CD4-positive, alpha-beta T cell treated with Interleukin-2 at 100 ng/mL for 4 hours (primary cell): ENCODE measurements at places on chromosomes 5 and 9.

GRCh38 chr5:16970260-16970659, 34.2 kb upstream of the MYO10 start:
- DNase-seq, result no peak

DNA sequence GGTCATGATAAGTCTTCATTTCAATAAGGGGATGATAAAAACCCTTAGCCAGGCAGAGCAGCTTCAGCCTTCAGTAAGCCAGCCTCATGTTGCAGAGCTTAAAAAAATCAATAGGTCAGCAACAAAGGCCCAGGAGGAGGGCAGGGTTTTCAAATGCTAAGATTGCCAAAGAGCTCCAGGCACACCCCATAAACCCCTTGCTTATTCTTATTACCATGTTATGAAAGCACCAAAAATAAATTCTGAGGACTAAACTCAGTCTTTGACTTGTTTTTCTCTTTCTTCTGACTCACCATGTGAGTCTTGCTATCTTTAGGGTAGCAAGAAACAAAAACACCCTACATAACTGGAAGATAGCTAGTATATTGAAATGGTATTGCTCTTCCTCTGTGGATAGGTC, 317.1 kb downstream of the KCTD16 start:
- DNase-seq, result no peak

DNA sequence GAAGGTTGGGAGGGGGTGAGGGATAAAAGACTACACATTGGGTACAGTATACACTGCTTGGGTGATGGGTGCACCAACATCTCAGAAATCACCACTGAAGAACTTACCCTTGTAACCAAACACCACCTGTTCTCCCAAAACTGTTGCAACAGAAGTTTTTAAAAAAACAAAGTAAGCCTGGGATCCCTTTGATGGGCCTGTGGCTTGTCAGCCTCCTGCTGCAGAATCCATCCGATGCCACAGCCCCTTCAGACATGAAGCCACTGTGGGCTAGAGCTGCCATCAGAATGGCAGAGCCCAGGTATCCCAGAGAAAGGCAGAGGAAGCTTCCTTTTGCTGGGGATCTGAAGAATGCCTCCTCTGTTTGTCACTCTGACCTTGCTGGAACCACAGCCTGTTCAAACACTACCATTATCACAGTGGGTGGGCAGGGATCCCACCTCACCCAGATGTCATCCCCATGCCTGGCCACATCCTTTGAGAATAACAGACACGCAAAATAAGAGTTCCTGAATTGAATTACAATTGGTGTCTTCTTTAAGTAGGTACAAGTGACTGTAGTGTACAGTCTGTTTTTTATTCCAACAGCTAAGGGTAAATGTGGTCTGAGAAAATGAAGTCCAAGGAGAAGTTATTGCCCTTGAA, 78.1 kb upstream of the DIRAS2 start:
- DNase-seq, result no peak

- DNase-seq, result no peak
Observed at GRCh38 chr5:140926443-140927227, 536 bp downstream of the PCDHAC1 start.

DNA sequence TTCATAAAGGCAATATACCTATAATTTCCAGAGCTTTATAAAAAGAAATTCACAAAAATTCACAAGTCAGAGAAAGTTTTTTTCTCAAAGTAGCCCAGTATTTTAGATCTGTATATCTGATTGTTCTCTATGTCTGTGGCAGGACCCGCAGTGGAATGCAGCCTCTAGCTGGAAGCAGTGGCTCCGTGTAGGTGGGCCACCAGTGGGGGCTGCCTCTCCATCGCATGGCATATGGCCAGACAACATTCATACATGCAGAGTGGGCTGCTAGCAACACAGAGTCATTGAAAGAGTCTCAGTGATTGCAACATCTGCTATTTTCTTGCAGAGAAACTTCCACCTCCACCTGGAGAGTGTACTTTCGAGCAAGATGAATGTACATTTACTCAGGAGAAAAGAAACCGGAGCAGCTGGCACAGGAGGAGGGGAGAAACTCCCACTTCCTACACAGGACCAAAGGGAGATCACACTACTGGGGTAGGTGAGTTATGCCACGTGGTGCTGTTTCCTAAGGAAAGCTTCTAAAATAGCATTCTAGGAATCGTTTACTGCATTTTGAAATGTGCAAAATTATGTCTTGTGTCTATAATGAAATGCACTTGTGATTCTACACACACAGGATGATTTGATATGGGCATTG, 88.5 kb upstream of the SMC5 start:
- no peak for DNase-seq

DNA sequence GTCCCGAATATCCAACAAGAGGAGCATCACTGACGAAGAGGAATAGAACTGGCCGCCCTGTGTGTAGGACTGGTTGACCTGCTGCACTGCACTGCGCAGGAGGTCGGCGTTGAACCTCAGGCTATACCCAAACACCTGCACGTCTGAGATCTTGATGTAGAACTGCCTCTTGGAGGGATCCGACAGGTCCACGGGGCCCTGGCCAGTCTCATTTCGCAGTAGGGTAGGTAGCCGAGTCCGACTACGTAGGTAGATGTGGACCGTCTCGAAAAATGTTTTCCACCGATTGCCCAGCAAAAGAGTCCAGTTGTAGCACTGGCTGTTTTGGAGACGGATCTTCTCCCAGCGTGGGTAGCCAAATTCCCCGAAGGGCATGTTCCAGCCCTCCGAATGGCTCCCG, 202.0 kb downstream of the BRINP1 start:
- no peak for DNase-seq

- DNase-seq, result no peak
Observed at GRCh38 chr5:94832685-94833084, 214.2 kb downstream of the SLF1 start.

GRCh38 chr5:135114759-135115158, 80.7 kb upstream of the PITX1 start:
- DNase-seq, result no peak

DNA sequence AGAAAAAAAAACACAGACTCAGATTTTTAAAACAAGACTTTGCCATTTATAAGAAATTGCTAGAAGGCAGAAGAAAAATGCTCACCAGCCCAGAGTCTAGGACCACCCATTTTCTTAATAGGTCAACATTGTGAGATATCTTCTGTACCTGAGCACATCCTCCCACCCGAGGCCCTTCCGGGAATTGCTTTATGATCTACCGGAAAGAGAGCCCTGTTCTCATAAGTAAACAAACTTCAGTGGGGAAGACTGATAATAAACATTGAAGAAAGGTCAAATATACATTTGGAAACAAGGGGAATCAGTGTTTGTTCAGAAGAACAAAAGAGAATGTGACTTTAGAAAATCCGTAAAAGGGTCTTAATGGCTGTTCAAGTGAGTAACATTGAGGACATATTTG, 44.4 kb downstream of the PRKACG start:
- no peak for DNase-seq

- DNase-seq, result no peak
Observed at GRCh38 chr9:112689161-112689740, 28.7 kb downstream of the INIP start.

DNA sequence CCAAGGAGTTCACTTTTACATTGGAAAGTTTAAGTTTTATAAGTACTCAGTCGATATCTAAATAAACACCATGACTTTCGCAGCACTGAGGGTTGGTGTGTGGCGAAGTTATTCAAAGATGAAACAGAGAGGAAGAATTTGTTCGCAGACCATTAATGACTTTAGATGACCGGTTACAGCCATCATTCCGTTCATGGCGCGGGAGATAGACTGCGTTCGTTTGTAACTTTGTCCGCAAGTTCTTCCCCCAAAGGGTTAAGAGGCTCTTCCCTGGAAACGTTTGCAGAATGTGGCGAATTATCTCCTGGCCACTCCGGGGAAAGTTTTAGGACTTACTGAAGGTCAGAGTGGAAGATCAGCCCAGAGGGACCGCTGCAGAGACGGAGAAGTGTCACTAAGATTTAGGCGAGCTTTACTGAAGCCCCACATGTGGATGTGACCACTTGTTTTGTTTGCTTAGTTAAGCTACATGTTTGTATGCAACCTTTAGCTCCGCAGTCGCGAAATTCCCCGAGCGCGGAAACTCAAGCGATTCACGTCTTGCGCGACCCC, 2.2 kb upstream of the FOXD1 start:
- DNase-seq, result no peak

GRCh38 chr5:139446956-139447779, 7.8 kb upstream of the DNAJC18 start:
- DNase-seq, result no peak

- DNase-seq, result no peak
Observed at GRCh38 chr9:134316449-134317160, 9.7 kb upstream of the RXRA start.

GRCh38 chr5:169719360-169720314, 82.6 kb downstream of the DOCK2 start:
- DNase-seq, result no peak

- DNase-seq, result no peak
Observed at GRCh38 chr9:92524881-92525280, 10.9 kb downstream of the ECM2 start.

DNA sequence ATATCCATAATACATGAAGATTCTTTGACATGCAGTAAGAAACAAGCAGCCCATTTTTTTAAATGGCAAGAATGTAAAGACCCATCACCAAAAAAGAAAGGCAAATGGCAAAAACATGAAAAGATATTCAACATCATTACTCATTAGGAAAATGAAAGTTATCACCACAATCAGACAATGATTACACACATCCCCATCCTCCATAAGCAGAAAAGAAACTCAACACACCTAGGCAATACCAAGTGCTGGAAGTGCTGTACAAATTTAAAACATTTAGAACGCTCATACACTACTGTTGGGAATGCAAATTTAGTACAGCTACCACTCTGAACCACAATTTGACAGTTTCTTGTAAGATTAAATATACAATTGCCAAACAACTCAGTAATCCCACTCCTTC, 466.7 kb downstream of the ACTL7B start:
- no peak for DNase-seq

- no peak for DNase-seq
Observed at GRCh38 chr9:121559183-121559582, 59.5 kb upstream of the GGTA1 start.

GRCh38 chr5:116371935-116372334, 202.7 kb downstream of the SEMA6A start:
- no peak for DNase-seq

GRCh38 chr9:114538241-114538640, 33.0 kb upstream of the WHRN start:
- DNase-seq, result peak; percentile 15

- DNase-seq, result no peak
Observed at GRCh38 chr5:57857696-57858095, 375.1 kb upstream of the ACTBL2 start.

- no peak for DNase-seq
Observed at GRCh38 chr5:180098991-180099732, 27.6 kb upstream of the RNF130 start.

GRCh38 chr9:113616621-113617496, 153.3 kb downstream of the RGS3 start:
- no peak for DNase-seq

- DNase-seq, result peak; percentile 19
Observed at GRCh38 chr9:136138566-136138965, 19.9 kb upstream of the TMEM250 start.

- DNase-seq, result no peak
Observed at GRCh38 chr9:34176089-34176488, 2.8 kb upstream of the UBAP1 start.

DNA sequence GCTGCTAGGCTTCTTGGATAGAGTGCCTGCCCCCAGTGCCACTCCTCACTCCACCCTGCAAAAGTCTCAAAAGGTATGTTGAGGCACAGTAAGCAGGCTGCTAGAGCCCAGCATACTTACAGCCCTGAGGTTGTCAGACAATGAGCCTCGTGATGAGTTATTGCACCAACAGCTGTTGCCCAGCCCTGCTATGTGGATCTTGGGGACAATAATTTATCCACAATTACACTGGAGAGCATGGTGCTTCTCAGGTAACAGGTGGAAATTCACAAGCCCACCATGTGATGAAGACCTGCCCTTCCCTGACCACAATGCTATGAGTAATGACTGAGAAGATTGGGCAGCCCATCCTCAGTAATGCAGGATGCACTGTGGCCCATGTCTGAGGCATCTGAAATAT, 36.5 kb downstream of the KCNIP1 start:
- no peak for DNase-seq

DNA sequence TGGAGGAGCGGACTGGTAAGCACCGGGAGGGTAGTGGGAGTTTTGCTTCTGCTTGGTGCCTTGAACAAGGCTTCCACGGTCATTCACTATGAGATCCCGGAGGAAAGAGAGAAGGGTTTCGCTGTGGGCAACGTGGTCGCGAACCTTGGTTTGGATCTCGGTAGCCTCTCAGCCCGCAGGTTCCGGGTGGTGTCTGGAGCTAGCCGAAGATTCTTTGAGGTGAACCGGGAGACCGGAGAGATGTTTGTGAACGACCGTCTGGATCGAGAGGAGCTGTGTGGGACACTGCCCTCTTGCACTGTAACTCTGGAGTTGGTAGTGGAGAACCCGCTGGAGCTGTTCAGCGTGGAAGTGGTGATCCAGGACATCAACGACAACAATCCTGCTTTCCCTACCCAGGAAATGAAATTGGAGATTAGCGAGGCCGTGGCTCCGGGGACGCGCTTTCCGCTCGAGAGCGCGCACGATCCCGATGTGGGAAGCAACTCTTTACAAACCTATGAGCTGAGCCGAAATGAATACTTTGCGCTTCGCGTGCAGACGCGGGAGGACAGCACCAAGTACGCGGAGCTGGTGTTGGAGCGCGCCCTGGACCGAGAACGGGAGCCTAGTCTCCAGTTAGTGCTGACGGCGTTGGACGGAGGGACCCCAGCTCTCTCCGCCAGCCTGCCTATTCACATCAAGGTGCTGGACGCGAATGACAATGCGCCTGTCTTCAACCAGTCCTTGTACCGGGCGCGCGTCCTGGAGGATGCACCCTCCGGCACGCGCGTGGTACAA, 556 bp downstream of the PCDHGC3 start:
- DNase-seq, result no peak

DNA sequence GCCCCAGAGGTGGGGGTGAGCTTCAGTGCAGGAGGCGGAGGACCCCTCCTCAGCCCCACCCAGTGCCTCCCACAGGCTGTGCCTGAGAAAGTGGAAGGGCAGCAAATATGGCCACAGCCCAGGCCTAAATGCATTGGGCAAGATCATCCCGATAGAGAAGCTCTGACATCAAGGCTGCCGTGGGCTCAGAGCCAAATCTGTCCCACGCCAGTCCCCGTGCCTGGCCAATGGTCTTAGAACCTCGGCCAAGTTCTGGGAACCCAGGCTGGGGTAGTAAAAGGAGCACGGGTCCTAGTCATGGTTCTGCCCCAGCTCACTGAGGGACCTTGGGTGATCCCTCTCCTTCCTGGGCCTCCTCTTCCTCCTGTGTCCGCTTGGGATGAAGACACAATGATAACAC, 27.7 kb upstream of the TNIP1 start:
- no peak for DNase-seq

- no peak for DNase-seq
Observed at GRCh38 chr9:107513464-107514100, 24.0 kb upstream of the KLF4 start.

GRCh38 chr5:76704131-76704663, 11.7 kb upstream of the F2R start:
- no peak for DNase-seq

DNA sequence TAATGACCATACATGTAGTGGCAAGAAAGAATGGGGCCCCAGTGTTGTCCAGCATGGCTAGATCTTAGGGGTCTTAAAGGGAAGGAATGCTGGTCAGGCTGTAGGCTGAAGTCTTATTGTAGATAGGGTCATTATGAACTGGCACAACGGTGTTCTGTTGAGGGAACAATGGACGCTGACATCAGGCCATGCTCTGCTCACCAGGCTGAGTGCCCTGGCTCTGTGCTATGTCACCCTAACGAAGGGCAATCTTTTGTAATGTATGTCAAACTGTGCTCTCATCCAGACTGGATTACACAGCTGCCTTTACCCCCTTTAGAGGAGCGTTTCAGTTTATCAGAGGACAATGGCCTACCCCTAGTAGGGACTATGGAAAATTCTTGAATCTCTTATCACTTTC, 14.6 kb upstream of the ZNF608 start:
- no peak for DNase-seq
